Lung (tissue), 17 donors: ENCODE measurements at places on chromosomes 1 and 21. TPM values are rescaled to one million over a fixed set of nuclear protein-coding genes. Genes with fewer than 3 reads are reported as not detected.

DNA sequence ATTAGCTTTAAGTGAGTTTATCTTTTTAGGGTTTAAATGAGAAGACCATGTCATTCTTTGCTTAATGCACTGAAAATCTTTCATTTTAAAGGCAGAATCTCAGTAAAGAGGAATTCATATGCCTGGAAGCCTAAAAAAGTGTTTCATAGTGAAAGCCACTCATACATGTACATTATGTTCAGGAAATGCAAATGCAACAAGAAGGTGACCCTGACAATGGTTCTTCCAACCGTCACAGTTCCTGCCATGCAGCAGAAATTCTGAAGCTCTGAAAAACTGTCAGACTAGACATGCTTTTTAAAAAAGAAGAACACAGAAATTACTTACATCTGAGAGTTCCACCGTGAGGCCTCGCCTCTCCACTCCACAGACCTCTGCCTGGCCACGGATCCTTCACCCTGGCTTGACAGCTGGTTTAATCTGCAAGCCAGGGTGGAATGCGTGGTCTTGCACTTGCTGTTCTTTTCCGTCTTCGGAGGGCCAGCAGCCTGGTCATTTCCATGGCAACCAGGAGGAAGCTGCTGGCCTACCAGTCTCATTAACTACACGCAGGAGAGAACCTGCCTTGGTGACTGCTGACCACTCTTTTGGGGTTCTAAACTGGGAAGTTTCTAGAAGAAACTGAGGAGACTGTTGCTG lies 41.8 kb upstream of the PAXBP1 start:
- DNase-seq: no peak

- no peak for DNase-seq
Measured at GRCh38 chr21:25509862-25510261, 97.4 kb downstream of the MRPL39 start.

DNA sequence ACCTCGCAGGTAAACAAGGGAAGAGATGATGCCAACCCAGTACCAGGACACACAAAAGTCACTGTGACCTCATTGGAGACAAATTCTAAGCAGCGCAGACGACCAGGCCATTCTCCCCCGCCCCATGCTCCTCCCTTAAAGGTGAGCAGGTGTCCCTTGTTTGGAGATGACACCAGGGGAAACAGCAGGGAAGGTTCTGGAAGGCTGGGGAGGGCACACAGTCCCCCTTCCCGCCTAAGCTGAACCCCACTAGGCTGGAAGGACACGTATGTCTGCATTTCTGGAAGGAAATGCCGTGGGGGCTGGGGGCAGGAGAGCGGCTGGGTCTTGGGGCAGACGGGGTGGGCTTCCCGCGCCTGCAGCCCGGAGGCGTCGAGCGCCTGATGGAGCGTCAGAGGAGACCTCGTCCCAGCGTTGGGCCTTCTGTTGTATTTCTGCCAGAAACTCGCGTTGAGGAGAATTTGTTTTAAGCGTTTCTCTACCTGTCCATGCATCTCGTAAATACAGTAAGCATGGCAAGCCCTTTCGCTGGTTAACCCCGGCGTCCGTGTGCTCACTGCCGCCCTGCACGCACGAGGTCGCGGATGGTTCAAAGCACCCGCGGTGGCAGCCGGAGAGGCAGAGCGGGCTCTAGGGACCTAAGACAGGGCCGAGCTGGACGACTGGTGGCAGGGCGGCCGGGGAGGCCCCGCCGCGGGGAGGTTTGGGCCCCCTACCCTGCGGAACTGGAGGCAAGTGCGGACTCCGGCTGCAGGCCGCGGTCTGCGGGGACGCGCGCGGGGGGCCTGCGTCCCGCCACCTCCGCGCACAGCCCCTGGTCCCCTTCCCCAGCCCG lies 1.2 kb upstream of the LHX4 start:
- peak; percentile 21 for DNase-seq

DNA sequence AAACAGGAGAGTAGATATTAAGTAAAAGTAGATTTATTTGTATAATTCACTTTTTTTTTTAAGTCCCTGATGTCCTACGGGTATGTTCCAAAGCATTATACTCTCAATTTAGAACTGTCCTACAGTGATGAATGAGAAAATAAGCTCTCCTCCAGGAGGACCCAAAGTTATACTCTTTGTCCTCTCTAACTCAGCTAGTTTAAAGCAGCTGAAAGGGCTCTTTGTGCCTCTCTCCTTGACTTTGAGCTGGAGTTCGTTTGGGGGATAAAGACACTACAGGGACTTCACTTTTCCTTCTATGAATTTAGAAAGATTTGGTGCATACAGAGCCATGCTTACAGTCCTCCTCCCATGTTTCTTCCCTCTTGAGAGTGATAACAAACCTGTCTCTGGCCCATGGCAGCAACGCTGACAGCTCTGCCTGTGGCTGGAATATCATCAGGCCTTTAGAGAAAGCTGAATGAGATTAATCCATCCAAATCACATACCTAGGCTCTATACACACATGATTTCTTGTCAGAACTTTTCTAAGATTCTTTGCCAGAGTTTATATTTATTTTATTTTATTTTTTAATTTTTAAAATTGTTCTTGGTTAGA lies 134.3 kb downstream of the PIK3R3 start:
- no peak for DNase-seq

- DNase-seq: no peak
Measured at GRCh38 chr21:41393876-41394465, 32.1 kb upstream of the MX1 start.

DNA sequence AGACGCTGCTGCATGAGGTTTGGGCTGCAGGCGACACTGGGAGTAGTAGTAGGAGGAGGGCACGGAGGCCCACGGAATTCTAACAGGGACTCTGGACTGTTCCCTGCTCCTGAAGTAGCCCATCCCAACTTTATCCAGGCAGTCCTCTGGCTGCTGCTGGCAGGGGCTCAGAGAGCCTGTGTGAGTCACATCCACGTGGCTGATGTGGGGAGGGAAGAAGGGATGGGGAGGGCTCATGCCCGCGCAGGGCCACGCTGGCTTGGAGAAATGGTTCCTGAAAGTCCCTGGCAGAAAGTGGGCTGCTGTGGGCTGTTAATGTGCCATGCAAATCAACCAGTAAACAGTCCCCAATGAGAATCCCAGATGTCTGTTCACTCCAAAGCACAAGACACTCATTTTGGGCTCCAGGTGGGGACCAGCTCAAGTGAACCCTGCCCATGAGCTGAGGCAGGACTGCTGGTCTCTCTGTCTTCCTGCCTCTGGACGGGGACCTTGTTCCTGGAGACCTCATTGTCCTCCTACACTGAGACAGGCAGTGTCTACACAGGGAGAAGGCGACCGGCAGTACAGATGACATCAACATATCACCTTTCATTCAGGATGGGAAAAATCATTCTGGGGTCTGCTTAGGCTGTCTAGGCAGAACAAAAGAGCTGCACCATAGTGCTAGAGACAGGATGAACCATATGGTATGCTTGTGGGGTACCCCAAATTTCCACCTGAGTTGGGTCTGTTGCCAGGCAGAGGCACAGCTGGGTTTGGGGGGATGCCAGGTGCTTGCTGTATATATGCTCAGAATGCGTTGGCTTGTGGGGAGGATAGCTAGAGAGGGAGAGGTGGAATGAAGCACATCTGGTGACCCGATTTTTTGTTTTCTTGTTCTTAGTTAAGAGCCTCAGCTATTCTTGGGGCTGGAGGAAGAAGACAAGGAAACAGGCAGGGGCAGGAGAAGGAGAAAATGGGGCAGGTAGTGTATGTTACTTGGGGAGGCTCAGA lies 57.9 kb upstream of the FMOD start:
- DNase-seq: no peak

DNA sequence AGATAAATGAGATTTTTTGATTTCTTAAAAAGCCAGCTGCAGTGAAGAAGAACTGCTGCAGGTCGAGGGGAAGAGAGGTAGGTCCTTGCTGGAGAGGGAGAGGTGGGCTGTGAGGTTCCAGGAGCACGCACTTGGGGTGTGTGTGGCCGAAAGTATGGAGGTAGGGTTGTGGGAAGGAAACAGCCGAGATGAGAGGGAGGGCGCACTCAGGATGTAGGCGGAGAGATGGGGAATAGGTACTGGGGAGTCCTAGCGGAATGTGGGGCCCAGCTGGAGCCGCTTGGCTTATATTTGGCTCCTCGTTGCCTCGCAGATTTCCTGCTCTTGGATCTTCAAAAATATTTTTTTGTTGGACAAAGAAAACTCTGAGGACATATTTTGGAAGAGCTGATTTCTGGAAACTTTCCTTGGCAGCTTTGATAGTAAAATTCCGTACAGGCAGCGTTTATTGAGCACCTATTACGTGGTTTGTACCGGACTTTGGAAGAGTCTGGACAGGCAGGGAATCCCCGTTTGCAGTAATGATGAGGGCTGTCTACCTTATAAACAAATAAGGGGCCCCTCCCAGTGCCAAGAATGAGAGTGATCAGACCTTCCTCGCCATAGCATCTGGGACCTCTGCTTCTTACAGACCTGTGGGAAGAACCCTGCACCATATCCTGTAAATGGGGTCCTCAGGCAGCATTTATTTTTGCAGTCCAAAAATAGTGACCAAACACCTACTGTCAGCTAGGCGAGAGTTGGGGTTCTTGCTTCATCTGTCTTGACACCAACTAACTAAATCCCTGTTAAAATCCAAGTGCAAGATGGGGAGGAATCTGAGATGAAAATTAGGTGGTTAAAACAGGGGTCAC lies 1.5 kb downstream of the LRRC8D start:
- no peak for DNase-seq

GRCh38 chr1:214864896-214865688 lies 217.4 kb upstream of the KCNK2 start:
- no peak for DNase-seq

- DNase-seq: peak; percentile 82
Measured at GRCh38 chr1:151828921-151829320, 2.7 kb downstream of the RORC start.

DNA sequence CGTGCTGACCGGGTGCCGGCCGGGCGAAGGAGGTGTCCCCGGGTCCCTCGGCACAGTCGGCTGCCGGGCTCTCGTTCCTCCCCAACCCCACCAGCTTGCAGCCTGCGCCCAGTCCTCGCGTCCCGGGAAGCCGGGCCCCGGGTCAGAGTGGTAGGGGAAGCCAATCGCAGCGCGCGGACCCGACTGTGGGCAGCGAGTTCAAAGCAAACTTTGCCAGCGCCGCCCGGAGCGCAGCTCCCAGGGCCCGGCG lies 328 bp downstream of the MYCL start:
- DNase-seq: peak; percentile 32

DNA sequence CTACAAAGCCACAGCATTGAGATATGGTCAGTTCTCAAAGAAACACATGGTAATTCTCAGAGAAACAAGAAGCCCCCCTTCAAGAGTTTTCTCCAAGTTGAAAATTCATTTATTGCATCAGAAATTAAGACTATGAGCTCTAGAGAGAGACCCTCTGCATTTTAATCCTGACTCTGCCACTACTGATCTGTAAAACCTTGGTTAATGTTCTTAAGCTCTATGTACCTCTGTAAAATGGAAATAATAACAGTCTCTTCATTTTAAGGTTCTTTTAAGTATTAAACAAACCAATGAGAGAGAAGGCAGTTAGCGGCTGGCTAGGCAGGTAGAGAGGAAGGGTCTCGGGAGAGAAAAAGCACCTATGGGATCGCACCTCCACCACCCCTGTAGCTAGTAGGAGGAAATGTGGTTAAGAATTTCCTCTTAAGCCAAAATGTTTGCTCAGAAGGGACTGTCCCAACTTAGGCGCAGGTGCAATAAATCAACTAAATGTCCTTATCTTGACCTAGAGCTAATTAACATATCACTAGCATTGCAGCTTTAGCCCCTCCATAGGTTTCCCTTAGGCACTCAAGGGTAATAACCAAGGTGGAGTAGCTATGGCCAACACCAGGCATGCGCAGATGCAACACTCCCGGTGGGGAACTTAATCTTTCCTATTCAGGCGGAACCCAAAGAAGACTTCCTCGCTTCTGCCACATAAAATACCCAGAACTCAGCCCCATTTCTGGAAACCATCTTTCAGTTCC lies 1685.4 kb downstream of the MRPL39 start:
- DNase-seq: no peak

GRCh38 chr1:31727849-31728248 lies 24.0 kb upstream of the COL16A1 start:
- no peak for DNase-seq

DNA sequence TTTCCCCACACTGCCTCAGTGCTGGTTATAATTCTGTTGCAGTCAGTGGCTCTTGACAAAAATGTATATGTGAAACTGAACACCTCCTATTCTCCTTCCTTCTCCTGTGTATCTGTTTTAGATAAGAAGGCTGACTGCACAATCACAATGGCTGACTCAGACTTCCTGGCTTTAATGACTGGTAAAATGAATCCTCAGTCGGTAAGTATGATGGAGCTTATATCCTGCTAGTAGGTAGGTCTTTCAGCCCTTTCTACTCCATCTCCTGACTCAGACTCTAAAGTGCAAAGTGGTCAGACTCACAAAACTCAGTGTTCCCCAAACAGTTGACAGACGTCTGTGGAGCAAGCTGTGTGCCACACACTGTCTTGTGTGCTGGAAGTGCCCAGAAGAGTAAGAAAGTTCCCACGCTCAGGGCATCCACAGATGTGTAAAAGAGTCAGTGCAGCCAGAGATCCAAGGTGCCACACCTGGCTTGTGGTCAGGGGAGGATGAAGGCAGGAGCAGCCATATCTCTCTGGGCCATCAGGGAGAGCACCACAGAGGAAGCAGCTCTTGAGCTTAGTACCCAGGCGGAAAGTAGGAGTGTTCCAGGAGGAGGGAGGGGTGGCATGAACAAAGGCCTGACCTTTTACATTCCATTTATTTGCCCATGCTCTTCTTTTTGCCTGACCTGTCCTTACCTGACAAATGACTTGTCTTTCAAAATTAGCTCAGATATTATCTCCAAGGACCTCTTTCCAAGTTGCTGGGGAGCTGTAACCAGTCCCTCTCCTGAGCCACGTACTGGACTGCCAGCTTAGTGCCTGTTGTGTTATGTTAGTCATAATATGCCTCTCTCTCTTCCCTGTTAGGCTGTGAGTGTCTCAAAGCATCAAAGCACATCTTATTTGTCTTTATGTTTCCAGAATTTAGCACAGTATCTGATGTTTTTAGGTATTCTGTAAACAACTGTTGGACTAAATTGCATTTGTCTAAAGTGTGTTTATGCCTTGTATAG lies 14.0 kb upstream of the PODN start:
- DNase-seq: no peak

DNA sequence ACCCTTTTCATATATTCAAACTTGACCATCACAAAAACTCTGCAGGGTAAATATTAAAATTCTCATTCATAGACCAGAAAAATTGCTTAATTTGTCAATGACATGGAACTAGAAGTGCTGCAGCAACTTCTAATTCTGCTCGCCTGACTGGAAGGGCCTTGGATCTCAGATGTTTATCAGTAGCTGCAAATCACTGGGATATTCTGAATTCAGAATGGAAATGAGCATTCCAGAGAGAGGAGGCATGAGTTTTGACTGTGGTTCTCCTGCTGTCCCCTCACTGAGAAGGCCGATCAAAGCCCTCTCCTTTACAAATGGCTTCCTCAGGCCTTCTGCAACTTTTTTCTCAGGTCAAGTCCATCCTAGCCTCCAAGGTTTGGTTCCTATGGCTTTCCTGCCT lies 171.3 kb upstream of the FAM78B start:
- no peak for DNase-seq

GRCh38 chr21:42746593-42747275 lies 93.3 kb downstream of the PDE9A start:
- no peak for DNase-seq

The RPS8 gene
- 3,558 TPM for polyA plus RNA-seq

The TGFB2 gene
- 1.9 TPM for polyA plus RNA-seq

The MPZ gene
- 2.0 TPM for polyA plus RNA-seq

The UROD gene
- polyA plus RNA-seq: 82.4 TPM
